Cerebellar cortex (tissue), 1 donor: ENCODE measurements at places on chromosomes 1 and 21.

- DNase-seq: no peak
Measured at GRCh38 chr1:37932759-37933158, 14.1 kb downstream of the INPP5B start.

DNA sequence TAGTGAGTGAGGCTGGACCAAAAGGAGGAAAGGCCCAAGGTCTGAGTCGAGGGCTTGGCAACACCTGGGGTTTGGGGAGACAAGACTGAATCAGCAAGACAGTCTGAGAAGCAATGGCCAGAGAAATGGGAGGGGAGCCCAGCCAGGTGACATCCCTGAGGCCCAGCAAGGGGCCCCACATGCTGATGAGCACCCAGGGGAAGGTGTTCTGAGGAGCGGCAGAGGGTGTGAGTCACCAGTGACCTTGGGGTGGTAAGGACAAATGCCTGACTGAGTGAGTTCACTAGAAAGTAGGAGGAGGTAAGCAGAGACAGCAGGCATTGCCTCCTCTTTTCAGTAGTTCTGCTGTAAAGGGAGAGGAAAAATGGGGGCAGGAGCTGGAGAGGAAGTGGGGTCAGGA is 192.4 kb upstream of the GALNT2 start:
- no peak for DNase-seq

GRCh38 chr1:224198572-224198971 is 15.5 kb downstream of the DEGS1 start:
- DNase-seq: no peak

DNA sequence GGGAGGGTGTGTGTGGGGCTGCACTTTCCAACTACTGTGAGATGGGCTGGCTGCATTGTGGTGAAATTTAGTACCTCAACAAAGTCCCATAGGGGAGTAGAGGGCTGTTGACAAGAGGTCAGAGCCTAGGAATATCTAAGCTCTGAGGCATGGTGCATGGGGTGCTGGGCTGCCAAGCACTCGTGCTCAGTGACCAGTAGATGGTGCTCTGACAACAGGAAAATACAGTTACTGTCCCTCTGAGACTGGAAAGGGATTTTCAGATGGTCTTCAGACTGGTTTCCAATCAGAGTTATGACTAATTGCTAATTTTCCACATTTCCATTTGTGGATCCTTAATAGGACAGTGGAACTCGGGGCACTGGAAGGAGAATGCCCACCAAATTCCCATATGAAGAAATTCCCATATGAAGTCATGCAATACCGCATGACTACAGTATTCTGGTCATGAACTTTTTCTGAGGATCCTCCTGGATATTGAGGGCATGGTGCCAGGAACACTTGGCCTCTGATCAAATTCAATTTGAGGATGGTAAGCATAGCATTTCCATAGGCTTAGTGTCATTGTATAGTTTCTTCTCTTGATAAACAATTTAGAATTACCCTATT is 4.1 kb upstream of the CACNA1E start:
- DNase-seq: peak; percentile 83
